Left cardiac atrium (tissue), 4 donors: ENCODE measurements at places on chromosomes 4 and X. TPM values are rescaled to one million over a fixed set of nuclear protein-coding genes. Genes with fewer than 3 reads are reported as not detected.

Gene PACRGL
- 11.4 TPM for total RNA-seq

DNA sequence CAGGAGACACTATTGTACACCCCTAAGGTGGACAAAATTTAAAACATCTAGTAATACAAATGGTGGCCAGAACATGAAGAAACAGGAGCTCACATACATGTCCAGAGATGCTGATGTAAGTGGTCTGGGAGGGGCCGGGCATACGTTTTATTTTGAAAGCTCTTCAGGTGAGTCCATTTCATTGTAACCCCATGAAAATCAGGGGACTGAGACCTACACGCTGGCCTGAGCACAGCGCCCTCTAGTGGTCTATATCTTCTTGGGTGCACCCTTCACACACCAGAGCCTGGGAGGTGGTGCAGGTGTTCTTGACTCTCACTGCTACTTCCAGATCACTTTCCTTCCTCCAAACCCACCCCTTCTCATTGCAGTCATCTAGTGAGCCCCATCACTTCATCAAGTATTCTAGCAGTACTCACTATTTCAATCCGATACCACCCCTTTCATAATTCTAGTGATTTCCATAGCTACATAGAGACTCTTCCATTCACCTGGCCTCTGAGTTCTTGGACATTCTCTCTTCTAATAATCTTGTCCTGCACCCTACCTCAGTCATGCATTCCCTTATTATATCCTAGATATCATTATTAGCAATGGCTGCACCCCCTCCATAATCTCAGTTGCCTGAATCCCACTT lies 4.3 kb upstream of the TLR6 start:
- no peak for DNase-seq

Gene NR0B1
- not detected for total RNA-seq

- no peak for DNase-seq
Measured at GRCh38 chr4:162274354-162274753, 110.6 kb upstream of the FSTL5 start.

GRCh38 chr4:122005064-122005755 lies 53.4 kb upstream of the TRPC3 start:
- no peak for DNase-seq

Gene MMRN1
- 12.5 TPM for total RNA-seq

- no peak for DNase-seq
Measured at GRCh38 chrX:124085063-124085462, 123.6 kb downstream of the STAG2 start.

DNA sequence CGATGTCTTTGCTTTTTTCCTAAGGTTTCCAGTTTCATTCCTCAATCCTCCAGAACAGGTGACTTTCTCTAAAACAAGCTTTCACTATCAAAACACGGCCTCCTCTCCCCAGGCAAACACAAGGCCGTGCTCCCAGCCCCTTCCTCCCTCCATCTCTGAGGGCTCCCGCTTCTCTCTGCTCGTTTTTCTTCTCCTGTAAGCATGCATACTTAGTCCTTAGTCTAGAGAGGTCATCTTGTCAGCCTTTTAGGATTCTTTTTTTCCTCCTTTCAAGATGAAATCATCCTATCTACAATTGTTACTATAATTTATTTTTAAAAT lies 18.7 kb downstream of the DCTD start:
- no peak for DNase-seq

DNA sequence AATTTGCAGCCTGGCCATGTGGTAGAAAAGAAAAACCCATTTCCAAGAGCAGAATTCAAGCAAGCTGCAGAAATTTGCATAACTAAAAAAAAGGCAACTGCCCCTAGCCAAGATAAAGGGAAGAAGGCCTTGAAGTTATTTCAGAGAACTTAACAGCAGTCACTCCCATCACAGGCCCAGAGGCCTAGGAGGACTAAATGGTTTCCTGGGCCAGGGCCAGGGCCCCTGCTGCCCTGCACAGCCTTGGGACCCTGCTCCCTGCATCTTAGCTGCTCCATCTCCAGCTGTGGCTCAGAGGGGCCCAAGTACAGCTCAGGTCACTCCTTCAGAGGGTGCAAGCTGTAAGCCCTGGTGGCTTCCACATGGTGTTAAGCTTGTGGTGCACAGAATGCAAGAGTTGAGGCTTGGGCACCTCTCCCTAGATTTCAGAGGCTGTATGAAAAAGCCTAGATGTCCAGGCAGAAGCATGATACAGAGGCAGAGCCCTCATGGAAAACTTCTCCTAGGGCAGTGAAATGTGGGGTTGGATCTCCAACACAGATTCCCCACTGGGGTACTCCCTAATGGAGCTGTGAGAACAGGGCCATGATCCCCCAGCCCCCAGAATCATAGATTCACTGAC lies 6.7 kb upstream of the MID2 start:
- DNase-seq = no peak

Gene PAGE2
- total RNA-seq = not detected

GRCh38 chr4:20614816-20615215 lies 85.4 kb upstream of the PACRGL start:
- DNase-seq = no peak

DNA sequence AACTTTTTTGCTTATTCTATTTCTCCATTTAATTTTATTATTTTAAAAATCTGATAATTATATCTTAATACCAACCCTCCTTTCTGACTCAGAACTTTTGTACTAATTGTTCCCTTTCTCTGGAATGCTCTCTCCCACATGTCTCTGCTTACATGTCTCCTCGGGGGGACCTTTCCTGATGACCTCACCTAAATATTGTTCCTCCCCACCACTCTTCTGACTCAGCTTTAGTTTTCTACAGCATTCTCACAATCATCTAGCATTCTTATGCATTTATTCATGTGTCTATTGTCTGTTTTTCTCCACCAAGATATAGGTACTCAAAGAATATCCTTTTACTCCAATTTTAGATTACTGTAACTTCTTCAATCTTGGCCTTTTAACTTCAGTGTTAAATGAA lies 128.7 kb downstream of the MSL3 start:
- no peak for DNase-seq

Gene HS3ST1
- 7.6 TPM for total RNA-seq

Gene PLXNB3
- 5.9 TPM for total RNA-seq

GRCh38 chrX:13938829-13939530 lies 90.7 kb downstream of the GEMIN8 start:
- DNase-seq = no peak
